ENCODE measurements at places on chromosomes 16 and 17. TPM values are rescaled to one million over a fixed set of nuclear protein-coding genes. Genes with fewer than 3 reads are reported as not detected.

DNA sequence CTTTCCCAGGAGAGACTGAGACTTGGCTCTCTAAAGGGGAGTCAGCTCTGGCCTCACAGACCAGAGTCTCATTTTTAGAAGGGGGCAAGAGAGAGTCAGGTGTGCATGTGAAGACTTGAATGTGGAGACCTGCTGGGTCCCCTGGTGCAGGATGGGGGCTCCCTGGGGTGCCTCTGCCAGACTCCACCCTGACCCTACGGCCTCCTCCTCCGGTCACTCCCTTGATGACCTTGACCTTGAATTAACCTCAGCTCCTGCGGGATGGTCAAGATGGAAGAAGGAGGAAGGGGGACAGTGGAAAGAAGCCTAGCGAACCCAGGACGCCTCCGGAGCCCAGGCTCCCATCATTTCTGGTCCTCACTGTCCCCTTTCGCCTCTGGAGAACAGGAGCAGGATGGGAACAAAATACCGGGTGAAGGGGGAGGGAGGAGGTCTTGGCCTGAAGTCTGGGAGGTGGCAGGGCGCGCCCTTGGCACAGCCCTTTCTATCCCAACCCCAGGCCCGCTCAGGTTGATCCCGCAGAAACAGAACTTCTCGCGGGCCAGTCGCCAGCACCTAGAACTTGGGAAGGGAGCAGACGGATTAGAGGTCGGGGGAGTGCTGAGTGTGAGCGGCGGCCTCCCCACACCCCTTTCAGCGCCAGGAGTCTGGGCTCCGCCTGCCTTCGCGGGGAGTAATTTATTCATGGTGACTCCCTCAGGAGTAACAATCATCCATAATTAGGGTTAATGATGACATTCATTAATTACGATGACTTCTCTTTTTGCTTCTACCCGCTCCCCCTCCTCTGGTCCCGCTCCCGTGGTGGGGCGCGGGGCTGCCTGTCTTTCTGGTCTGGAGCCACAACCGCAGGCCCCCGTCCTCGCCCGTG is 1.6 kb downstream of the STAC2 start:
- no peak for DNase-seq

DNA sequence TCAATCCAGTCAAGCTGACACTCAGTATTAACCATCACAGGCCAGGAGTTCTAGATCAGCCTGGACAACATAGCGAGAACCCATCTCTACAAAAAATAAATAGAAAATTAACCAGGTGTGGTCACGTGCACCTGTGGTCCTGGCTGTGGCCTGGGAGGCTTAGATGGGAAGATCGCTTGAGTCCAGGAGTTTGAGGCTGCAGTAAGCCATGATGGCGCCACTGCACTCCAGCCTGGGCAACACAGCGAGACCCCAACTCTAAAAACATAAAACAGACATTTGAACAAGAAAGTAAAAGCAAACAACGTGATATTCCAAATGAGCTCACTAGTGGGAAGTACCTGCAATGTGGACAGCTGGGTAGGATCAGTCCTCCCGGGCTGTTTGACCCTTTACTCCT is 41.9 kb downstream of the CRISPLD2 start:
- no peak for DNase-seq

- DNase-seq, result peak; percentile 39
Measured at GRCh38 chr16:30416624-30417528, 9.5 kb downstream of the ZNF771 start.

DNA sequence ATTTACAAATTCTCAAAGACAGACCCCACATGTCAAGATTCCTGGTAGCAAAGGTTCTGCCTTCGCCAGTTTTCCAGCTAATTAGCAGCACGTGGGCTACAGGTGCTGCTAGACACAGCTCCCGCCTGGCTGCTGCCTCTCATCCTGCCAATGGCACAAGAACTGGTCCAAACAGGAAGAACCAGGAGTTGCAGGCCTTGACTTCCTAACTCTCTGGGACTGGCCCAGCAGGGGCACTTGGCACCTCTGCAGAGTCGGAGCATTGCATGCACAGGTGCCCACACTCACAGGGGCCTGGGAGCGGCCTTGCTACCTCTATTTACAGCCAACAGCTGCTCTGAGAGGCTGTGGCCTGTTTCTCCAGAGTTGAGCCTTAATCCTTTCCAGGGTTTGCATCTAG is 39.6 kb downstream of the TK2 start:
- no peak for DNase-seq

DNA sequence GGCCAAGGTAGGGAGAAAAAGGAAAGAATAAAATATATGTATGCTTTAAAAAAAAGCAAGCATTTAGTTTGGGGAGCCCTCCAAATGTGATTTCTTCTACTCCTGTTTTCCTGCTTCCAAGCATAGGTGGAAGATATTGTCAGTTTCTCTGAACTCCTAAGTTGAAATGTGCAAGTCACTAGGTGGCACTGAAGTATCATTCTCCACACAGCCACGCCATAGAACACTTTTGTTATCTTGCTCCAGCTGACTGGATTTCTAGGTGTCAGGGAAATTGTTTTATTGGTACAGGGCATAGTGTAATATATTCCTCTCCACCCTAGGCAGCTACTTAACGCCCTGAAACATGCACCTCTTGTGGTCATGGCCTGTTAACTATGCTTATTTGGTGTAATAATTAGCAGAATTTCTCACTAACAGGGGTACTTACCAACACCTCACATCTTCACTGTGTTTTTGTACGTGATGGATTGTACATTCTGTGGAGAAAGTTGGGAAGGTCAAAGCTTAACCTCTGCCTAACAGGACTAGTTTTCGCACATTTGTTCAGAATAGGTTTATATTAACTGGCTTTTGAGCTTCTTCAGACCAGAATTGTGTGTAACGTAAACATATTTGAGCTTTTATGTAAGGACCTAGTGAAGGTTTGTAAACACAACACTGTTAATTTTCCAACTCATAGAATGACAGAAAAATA is 69.3 kb downstream of the FTO start:
- peak; percentile 74 for DNase-seq

DNA sequence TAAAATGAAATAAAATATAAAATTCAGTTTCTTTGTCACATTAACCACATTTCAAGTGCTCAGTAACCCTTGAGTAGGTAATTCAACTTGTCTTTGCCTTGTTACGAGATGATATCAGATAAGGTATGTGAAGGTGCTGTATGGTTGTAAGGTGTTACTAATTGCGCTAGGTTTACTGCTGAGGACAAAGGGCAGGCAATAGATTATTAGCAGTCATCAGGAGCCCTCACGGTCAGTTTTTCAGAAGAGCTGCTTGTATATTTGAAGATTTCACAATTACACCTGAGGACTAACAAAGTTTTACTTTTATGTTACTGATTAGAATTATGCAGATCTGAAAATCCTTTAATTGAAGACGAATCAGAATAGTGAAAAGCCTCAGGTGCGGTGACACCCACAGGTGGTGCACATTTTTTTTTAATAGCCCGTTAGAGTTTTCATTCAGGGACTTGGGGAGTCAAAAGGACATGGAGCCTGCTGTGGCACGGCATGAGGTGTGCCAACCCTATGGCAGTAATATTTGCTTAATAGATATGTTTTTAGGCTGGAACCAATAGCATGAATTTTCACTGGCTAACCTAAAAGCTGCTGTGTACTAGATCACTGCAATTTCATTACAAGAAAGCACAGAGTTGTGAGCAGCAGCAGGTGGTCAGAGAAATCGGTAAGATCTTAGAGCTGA is 16.4 kb downstream of the NDEL1 start:
- DNase-seq, result no peak

ATF7IP2 gene
- 30.4 TPM for total RNA-seq

DBF4B gene
- total RNA-seq, result 13.0 TPM

DNA sequence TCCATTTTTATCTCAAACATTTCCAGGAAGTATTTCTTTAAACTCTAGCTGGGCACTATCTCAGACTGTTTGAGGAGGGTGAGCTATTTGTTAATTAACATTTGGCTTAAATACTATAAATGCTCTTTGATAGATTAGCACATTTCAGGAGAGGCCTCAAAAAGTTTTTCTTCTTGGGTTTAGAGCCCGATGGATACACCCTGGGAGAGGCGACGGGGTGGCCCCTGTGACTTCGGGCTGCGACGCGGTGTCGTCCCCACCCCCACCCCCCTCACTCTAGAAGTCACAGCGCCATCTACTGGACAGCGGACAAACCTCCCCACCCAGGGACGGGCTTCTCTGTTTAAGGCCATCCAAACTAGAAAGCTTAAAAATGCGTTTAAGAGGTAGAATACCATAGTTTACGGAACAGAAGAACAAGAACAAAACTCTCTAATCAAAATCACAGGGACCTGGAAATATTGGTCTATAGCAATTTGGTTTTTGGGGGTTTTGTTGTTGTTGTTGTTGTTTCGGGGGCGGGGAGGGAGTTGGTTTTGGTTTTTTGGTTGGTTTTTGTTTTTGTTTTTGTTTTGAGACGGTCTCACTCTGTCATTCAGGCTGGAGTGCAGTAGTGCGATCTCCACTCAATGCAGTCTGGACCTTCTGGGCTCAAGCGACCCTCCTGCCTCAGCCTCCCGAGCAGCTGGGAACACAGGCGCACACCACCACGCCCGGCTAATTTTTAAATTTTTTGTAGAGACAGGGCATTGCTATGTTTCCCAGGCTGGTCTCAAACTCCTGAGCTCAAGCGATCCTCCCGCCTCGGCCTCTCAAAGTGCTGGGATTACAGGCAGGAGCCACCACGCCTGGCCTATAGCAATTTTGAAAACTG is 254.4 kb downstream of the C16orf95 start:
- DNase-seq, result peak; percentile 93

GRCh38 chr17:21167303-21167702 is 40.5 kb downstream of the DHRS7B start:
- DNase-seq, result no peak

ORMDL3 gene
- 39.2 TPM for total RNA-seq

GRAP gene
- 0.24 TPM for total RNA-seq

GRCh38 chr17:50183421-50183994 is 17.7 kb downstream of the SGCA start:
- no peak for DNase-seq

GRCh38 chr16:14121142-14121541 is 50.0 kb downstream of the MRTFB start:
- no peak for DNase-seq

DNA sequence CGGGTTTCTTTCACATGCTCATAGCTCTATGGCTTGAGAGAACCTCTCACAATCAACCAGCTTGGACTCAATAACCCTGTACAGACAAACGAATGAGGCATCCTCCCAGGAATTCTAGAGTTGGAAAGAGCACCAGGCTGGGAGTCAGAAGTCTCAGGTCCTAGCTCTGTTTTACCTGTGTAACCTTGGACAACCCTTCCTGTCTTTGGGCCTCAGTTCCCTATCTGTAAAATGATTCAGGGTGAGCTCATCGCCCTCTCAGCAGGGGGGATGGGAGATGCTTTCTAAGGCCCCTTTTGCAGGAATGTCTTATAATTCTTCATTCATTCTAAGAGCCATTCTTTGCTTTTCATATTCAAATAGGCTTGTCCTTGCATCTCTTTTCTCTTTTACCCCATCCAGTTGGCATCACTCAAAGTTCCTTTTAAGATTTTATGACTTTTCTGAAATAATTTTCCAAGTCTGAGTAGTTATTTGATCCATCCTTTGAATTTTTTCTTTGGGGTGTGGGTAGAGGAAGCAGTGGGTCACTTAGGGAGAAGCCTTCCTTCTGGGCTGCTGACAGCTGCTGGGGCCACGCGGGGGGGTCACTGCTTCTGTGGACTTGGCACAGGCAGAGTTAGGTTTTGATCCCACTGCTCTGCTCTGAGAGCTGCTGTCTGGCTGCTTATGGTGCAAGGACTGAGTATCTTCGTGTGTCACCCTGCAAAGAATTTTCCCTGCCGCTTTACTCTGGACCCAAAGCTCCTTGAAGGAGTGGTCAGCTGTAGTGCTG is 102.7 kb downstream of the UTP18 start:
- peak; percentile 45 for DNase-seq

GRCh38 chr16:65831903-65832666 is 534.4 kb upstream of the CDH5 start:
- no peak for DNase-seq

GJD3 gene
- 1.4 TPM for total RNA-seq

GRCh38 chr17:10648956-10649355 is 8.2 kb downstream of the MYH3 start:
- no peak for DNase-seq

DNA sequence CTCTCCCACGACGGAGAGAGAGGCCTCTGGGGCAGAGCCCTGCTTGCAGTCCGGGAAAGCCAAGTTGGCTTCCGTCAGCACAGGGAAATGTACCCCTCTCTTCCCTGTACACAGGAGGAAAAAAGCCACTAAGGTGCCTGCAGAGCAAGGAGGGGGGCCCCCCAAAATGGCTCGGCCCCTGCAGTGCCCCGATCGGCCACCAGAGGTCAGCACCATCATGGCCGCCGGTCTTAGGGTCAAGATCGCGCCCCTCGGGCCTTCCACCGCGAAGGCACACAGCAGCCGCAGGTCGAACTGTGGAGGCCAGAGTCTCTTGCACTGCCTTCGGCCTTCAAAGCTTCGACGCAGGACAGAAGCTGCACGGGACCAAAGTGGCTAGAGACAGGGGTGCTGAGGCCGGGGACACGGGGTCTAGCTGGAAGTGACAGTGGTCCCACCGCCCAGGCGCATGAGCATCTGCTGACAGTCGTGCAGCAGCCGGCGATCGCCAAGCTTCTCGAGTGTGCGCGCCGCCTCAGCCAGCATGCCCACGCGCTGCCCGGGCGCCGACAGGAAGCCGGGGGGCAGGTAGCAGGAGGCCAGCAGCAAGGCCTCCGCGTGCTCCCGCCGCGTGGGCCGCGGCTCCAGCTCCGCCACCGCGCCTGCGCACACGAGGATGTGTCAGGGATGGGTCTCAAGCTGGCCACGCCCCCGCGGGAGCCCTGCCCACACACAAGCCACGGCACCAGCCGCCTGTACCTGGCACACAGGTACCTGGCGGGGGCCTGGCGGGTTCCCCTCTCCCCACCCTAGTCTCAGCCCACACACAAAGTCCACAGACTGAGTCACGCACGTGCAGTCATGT is 24.4 kb downstream of the SREBF1 start:
- peak; percentile 88 for DNase-seq

DNA sequence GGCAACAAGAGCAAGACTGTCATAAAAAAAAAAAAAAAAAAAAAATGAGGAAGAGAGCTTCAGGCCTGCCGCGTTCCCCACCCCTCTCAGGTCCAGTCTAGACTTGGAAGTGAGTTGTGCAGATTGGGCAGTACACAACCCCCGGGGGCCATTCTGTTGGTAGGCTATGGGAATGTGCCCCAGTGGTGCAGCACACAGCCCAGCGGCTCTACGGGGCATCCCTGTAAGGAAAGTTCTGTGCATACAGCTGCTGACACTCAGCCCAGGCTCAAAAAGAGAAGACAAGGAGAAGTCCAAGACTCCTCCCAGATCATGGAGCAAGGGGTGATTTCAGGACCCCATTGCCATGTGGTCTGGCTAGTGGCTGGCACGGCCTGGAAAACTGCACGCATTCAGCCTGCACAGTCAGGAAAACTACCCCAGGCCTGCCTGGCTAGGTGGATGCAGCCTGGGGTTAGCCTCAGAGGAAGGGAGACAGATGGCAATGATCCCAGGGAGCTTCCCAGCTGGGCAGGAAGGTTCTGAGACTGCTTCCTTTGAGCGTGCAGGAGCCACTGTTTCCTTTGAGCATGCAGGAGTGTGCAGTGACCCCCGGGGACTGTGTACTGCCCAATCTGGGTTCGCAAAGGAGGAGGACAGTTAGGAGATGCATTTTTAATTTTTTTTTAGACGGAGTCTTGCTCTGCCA is 44.8 kb downstream of the PECAM1 start:
- no peak for DNase-seq

- no peak for DNase-seq
Measured at GRCh38 chr16:86614699-86615098, 36.4 kb downstream of the FOXL1 start.

GRCh38 chr16:50878966-50879615 is 137.2 kb downstream of the CYLD start:
- DNase-seq, result peak; percentile 64

GRCh38 chr17:78890498-78890897 is 12.5 kb downstream of the CEP295NL start:
- DNase-seq, result no peak

GRCh38 chr16:19166500-19166899 is 1.5 kb upstream of the SYT17 start:
- DNase-seq, result no peak
